A673 (cell line): ENCODE measurements at places on chromosomes 7 and 10.
A peak's percentile ranks its signal among the peaks of the same experiment; 100 is the strongest.

DNA sequence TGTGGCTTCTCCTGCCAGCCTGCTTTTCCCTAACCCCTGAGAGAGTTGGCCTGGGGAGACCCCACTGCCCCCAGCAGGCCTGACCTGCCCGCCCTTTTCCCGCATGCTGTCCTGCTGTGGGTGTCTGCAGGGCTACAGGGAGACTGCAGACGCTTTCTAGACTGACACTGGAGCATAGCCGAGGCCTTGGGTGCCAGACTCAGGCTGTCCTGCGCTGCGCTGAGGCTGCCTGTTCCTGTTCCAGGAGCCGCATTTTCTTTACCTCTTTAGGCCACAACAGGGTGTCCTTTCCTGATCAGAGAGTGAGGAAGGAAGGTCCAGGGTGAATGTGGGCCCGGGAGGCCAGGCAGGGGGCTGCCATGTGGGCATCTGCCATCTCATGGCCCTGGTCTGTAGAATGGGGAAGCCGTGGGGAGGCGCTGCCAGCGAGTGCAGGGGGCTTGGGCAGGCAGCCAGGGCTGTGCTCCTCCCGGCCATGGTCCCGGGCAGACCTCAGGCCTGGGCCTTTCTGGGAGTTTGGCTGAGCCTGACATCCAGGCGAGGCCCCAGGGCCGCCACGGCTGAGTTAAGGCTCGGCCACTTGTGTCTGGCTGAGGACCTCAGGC lies 3.6 kb downstream of the PWWP2B start:
- no peak for DNase-seq

GRCh38 chr7:108407676-108408075 lies 48.6 kb downstream of the NRCAM start:
- no peak for DNase-seq

- DNase-seq, result no peak
Measured at GRCh38 chr7:127177156-127177555, 75.6 kb downstream of the GRM8 start.

- DNase-seq, result no peak
Measured at GRCh38 chr10:36111676-36112075, 469.6 kb upstream of the FZD8 start.

GRCh38 chr10:107666214-107666613 lies 501.7 kb upstream of the SORCS1 start:
- DNase-seq, result no peak

- DNase-seq, result no peak
Measured at GRCh38 chr7:142890874-142891485, 5.4 kb upstream of the TRPV6 start.

GRCh38 chr7:107007007-107007891 lies 37.3 kb upstream of the PRKAR2B start:
- DNase-seq, result no peak

DNA sequence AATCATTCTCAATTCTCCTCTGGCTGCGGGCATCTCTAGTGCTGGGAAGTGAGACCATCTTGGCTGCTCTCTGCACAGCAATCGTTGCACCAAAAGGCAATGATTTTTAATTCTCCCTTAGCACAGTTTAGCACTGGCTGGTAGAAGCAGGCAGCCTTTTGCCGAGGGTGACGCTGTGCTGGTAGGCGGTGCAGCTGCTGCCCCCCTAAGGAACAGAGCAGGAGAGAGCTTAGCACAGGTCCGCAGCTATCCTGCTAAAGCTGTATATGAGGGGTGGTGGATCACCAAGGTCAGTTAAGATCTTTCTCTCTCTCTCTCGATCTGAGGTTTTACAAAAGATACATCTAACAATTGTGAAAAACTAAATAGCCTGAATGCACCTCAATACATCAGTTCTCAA lies 390.1 kb downstream of the GATA3 start:
- DNase-seq, result peak; percentile 41

DNA sequence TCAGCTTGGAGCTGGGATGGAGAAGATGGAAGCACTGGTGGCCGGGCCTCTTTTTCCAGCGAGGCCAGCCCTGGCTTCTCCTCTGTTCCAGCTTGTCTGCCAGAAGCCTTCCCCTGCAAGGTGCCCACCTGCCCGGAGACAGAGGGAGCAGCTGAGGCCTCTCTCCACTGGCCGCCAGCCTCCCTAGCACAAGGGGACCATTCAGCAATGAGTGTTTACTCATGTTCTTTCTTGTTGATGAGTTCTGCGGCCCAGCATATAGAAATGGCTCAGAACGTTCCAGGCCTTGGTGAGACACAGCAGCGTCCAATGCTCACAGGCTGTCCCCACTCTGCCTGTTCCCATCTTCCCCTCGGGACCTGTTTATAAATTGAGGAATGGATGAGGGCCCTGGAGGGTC lies 47.3 kb downstream of the CHST3 start:
- no peak for DNase-seq

GRCh38 chr7:36667007-36667745 lies 57.1 kb downstream of the AOAH start:
- no peak for DNase-seq

DNA sequence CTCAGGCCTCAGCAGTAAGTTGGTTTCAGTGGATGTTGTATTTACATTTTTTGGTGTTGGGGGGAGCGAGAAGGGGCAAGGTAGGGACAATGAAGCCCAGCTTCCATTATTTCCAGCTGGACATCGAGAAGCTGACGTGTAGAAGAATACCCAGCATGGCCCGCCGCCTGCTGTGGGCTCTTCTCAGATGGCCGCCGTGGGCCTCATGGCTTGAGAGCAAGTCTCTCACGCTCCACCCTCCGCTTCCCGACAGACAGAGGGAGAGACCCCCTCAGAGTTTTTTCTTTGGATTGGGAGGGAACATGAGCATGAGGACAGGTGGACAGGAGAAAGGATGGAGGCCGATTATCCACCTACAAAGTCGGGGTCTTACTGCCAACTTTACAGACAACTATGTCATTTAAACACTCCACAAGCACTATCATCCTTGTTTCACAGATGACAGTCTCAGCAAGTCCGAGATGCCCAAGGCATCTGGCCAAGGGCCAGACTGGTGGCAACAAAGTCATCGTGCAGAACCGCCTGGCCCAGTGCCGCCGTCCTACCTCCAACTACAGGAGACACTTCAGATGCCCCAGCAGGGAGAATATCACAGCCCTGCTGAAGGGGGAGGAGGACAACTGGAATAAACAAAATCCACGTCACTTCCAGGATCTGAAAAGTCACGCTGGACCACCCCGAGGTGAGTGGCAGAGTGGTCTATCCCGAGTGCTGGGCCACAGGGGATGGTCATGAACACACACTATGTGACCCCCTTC lies 195.9 kb downstream of the DIP2C start:
- no peak for DNase-seq

- DNase-seq, result no peak
Measured at GRCh38 chr10:28181478-28182096, 121.3 kb downstream of the MPP7 start.

DNA sequence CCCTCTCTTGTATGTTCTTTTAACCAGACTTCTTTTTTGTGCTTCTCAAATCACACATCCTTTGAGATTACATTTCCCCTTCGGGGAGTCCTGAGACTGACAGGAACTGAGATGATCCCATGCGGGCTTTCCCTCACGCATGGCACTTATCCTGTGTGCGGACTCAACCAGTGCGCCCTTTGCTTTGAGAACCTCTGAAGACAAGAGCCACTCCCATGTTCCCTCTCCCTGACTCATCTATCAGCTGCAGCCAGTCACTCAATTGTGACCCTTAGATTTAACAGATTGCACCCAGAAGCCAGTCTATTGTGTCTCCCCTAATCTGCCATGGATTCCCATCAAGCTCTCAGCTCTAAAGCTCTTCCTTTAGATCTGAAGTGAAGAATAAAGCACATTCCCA lies 353.9 kb upstream of the MEOX2 start:
- DNase-seq, result no peak

DNA sequence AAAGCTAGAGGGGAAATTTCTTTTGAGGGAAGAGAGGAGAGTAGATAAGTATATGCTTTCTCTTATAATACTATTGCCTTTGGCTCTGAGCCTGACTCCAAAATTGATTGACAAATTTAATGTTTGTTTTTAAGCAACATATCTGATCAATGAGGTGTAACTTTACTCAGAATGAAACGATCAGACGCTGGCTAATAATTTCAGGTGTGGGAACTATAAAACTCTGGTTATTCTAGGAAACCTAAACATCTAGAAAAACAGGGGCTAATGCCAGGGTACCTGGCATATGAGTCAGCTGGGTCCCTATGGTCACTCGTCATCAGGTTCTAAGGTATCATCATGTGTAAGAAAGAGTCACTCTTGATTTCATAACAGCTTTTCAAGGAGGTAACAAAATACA lies 139.7 kb downstream of the ATE1 start:
- DNase-seq, result no peak

- no peak for DNase-seq
Measured at GRCh38 chr10:54800741-54801421, at the start of gene PCDH15. Gene PCDH15 (minus strand): TSS chr10:54801231. CDS start chr10:54664262, 136,969 bp downstream.

DNA sequence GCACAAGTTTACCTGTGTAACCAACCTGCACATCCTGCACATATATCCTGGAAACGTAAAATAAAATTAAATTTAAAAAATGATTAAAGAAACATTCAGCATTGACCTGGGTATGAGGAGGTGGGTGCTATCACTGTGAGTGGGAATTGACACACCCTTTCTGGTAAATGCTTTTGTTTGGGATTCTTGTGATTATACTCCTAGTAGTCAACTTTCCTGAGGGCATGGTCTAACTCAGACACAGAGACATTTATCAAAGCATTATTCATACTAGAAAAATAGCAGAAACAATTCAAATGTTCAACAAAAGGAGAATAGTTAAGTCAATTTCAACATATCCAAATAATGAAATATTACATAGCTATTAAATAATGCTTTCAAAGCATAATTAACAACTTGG lies 44.2 kb downstream of the CNNM2 start:
- no peak for DNase-seq

- peak; percentile 18 for DNase-seq
Measured at GRCh38 chr7:148110097-148110868, 480.3 kb upstream of the C7orf33 start.

DNA sequence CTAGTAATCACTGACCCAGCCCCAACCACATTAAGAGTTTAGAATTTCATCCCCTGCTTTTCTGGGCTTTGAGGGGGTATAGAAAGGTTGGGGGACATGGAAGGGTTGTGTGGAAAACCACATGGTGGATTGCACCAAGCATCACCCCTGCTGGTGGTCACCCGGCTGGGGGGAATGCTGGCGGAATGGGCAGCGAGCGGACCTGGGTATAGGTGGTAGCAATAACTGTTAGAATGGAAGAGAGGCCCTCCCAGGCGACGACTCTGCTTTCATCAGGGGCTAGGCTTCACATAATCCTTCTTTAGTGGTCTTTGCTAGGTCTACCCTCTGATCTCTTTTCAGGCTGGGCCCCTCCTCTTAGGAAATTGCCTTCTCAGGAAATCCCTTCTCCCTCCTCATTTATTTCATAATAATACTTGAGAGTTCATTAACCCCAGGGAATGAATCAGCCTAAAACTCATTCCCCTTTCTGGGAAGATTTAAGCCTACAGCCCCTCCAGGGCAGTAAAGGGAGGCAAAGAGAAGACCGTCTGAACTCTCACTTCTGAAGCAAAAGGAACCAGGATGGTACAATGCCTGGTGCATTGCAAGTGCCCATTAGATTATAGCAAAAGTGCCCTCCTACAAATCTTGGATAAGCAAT lies 90.7 kb upstream of the LEP start:
- DNase-seq, result no peak
